ENCODE measurements at places on chromosomes 12 and 14.
A peak's percentile ranks its signal among the peaks of the same experiment; 100 is the strongest.

GRCh38 chr12:22653075-22653474 lies 28.1 kb downstream of the ETNK1 start:
- DNase-seq, result no peak

GRCh38 chr12:92551853-92552397 lies 150.9 kb upstream of the PLEKHG7 start:
- DNase-seq, result no peak

DNA sequence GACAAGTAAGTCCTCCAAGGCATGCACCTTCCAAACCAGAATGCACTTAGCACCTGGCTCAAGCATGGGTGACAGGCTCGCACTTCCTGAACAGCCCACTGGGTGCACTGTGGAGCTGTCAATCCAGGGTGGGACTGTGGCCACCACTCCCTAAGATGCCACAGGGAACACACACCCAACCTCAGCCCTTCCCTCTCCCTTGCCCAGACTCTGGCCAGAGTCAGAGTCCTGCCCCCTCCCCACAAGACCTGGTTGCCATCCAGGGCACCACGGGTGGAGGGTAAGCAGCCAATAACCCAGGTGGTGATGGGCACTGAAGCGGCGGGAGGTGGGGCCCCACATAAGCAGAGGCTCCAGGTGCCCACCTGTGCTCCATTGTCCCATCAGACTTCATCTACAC lies 160.6 kb downstream of the MYRFL start:
- DNase-seq, result no peak

DNA sequence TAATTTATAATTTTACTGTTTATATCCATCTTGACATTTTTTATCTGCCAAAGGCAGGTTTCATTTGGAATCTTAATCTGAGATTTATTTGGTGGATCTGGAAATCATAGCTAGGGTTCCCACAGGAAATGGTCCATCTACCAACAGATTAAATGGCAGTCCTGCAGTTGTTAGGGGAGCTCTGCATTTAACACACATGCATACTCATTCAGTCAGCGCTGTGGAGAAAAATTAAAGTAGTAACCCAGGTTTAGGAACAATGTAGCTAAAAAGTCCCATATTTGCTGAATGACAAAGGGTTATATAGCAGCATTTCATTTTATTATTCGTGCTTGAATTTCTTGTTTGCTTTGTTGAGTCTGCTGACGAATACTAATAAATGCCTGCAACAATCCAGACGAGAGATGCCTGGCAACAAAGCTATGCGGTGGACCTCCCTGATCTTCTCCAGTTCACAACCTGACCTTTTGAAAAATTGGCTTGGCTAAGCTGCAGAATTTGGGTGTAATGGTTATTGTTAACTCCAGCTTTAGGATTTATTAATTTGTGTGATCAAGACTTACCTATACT lies 59.8 kb downstream of the MIPOL1 start:
- DNase-seq, result no peak

GRCh38 chr12:80053051-80053790 lies 46.1 kb upstream of the OTOGL start:
- DNase-seq, result no peak

- DNase-seq, result no peak
Observed at GRCh38 chr12:52271158-52271557, 3.3 kb upstream of the KRT86 start.

- DNase-seq, result no peak
Observed at GRCh38 chr14:45104561-45104960, 20.6 kb downstream of the PRPF39 start.

GRCh38 chr12:128815779-128816642 lies 7.7 kb downstream of the SLC15A4 start:
- no peak for DNase-seq

DNA sequence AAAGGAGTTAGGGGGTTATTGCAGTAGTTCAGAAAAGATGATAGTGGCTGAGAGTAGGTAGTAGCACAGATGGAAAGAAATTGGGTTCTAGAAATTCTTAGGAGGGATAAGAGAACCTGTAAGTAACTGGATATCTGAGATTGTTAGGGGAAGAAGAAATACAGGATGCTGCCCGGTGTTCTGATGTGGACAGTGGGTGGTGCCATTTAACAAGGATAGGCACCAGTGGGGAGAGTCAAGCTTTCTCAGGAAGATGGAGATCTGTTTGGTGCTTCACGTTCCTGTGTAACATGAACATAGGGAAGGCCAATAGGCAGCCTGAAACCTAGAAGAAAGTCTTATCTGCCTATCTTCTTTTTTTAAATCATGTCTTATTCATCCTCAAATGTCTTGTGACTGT lies 245.9 kb downstream of the NPAS3 start:
- no peak for DNase-seq

- DNase-seq, result peak; percentile 16
Observed at GRCh38 chr12:1047898-1048660, 57.1 kb downstream of the ERC1 start.

- DNase-seq, result no peak
Observed at GRCh38 chr12:7439579-7440505, 4.1 kb downstream of the CD163L1 start.

DNA sequence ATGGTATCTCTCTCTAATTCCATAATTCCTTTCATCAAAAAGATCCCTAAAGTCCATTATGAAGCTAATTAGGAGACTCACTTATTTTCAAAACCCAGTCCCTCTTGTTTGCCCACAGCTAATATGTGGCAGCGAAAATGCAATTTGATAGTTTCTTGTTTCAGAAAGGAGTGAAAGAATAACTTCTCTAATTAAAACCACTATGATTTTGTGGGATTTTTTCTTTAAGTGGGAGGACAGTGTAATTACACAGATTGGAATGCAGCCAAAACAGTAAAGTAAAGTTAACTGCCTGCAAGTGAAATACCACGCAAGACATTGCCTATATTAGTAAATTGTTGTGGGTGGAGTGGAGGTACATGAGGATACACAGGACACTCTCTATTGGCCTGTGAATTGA lies 50.0 kb downstream of the PTPRO start:
- DNase-seq, result no peak

DNA sequence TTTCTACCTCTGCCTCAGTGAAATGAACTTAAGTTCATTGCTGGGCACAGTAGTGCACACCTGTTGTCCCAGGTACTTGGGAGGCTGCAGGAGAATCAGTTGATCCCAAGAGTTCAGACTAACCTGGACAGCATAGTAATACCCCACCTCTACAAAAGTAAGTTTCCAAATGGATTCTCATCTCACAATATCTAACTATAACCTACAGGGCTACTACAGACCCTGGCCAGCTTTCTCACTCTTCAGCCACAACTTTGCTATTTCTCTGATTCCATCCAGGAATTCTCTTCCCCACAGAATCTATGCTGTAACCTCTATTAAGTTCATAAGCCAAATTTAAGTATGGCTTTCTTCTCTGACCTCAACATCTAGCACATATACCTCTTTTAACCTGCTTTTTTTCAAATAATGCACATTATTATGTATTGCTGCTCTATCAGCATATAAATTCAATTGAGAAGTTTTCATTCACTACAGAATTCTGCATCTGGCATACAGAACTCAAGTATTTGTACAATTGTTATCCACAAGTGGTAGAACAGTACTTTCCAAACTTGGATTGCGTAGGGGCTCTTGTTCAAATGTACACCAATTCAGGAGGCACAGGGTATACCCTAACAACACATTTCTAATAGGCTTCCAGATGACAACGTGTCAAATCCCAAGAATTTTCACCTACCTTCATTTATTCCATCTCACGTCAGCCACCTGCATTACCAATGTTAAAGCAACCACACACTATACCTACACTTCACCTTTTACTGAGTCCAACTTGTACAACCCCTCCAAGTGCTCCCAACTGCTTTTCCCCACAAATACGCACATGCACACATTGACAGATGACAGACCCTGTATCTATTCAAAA lies 3.8 kb downstream of the RPS29 start:
- DNase-seq, result no peak

DNA sequence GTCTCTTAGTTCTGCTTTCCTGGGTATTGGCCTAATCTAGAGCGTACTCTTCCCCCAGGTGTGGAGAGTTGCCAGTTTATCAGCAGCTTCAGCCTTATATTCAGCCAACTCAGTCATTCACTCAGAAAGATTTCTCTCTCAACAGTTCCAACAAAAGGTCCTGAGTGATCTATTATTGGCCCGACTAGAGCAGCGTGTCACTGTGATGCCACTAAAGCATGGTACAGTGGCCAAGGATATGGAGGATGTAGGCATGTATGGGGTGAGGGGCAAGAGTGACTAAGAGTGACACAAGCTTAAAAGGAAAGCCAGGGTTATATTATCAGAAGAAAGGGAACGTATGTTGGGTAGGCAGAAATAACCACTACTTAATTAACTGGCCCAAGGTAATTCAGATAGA lies 4.8 kb downstream of the NOPCHAP1 start:
- DNase-seq, result no peak

DNA sequence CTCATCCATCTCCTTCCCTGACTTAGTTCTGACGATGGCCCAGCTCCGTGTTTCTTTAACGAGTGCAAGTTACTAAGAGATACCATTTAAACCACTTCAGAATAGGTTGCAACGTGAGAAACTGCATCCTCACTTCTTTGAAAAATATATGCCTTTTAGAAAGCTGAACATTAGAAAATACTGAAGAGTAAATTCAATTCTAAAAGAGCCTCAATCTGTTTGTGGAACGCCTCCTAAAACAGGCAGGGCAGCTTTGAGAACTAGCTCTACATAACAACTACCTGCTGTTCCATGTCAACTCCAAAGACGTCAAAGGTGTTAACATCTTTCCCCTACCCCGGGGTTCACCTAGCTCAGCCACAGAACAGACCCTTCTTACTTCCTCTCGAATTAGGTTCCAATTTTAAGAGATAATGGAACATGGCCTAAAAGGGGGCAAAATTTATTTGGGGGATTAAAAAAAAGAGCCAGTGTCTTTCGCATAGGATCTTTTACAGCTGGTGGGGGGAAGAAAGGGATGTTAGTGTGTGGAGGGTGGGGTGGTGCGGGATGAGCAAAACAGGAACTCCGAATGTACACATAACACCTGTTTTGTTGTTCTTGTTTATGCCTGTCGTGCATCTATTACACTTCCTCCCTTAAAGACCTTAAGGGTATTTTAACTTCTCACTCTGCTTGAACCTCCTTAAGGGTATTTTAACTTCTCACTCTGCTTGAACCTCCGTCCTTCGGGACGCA lies 3.3 kb downstream of the BHLHE41 start:
- DNase-seq, result no peak

DNA sequence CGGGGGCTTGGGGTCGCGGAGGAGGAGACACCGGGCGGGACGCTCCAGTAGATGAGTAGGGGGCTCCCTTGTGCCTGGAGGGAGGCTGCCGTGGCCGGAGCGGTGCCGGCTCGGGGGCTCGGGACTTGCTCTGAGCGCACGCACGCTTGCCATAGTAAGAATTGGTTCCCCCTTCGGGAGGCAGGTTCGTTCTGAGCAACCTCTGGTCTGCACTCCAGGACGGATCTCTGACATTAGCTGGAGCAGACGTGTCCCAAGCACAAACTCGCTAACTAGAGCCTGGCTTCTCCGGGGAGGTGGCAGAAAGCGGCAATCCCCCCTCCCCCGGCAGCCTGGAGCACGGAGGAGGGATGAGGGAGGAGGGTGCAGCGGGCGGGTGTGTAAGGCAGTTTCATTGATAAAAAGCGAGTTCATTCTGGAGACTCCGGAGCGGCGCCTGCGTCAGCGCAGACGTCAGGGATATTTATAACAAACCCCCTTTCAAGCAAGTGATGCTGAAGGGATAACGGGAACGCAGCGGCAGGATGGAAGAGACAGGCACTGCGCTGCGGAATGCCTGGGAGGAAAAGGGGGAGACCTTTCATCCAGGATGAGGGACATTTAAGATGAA lies 630 bp downstream of the FOS start:
- peak; percentile 30 for DNase-seq

- DNase-seq, result no peak
Observed at GRCh38 chr14:80275208-80275850, 64.0 kb upstream of the DIO2 start.

GRCh38 chr14:39621223-39621622 lies 189.0 kb upstream of the FBXO33 start:
- no peak for DNase-seq

- DNase-seq, result no peak
Observed at GRCh38 chr12:128961957-128962356, 108.7 kb downstream of the GLT1D1 start.

- DNase-seq, result no peak
Observed at GRCh38 chr14:78143489-78144145, 26.6 kb upstream of the NRXN3 start.

DNA sequence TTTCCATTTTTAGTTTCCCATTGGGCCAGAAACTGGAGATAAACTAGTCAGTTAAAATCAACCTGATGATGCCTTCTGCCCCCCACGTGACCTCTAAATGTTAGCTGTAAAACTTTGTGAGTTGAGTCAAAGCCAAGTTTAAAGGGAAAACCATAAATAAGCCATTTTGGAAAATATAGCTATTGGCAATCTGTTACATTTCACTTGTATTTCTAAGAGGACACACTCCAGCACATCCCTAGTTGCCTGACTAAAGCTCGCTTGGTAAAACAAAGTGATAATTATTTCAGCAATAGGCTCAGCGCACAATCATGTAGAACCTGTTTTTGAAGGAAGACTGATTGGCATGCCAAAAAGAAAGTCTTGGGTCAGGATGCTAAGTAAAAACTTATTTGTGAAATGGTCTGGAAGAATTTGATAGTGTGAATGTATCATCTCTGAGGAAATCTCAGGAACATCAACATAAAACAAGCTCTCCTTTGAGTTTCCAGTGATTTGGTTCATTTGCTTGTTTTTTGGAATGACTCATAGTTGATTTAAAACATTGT lies 49.2 kb upstream of the AEBP2 start:
- no peak for DNase-seq

- DNase-seq, result no peak
Observed at GRCh38 chr12:87217491-87217890, 811.7 kb downstream of the C12orf50 start.

DNA sequence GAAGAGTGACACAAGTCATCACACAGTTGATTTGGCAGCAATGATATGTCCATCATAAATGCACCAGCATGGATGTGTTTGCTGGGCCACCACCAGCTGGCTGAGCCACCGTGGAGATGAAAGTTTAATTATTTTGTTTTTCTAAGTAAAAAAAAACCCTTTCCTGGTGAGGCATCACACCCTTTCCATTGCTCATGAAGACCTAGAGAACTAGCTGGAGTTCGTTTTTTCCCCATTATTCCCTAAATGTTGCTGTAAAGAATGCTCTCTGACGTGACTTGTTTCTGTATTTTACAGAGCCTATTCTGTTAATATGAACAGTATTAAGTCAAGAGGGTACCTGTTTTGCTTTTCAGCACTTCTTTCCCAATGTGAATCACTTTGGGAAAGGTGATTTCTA lies 257.9 kb downstream of the MSRB3 start:
- DNase-seq, result no peak

- no peak for DNase-seq
Observed at GRCh38 chr12:109833307-109834189, at the start of gene TRPV4. TSS of gene TRPV4 (minus strand) at chr12:109833398. CDS start at chr12:109814796, 18,602 bp downstream.

Data from C1 segment of cervical spinal cord (tissue), 14 donors.